ENCODE measurements at places on chromosomes 1 and 21.
A peak's percentile ranks its signal among the peaks of the same experiment; 100 is the strongest.

DNA sequence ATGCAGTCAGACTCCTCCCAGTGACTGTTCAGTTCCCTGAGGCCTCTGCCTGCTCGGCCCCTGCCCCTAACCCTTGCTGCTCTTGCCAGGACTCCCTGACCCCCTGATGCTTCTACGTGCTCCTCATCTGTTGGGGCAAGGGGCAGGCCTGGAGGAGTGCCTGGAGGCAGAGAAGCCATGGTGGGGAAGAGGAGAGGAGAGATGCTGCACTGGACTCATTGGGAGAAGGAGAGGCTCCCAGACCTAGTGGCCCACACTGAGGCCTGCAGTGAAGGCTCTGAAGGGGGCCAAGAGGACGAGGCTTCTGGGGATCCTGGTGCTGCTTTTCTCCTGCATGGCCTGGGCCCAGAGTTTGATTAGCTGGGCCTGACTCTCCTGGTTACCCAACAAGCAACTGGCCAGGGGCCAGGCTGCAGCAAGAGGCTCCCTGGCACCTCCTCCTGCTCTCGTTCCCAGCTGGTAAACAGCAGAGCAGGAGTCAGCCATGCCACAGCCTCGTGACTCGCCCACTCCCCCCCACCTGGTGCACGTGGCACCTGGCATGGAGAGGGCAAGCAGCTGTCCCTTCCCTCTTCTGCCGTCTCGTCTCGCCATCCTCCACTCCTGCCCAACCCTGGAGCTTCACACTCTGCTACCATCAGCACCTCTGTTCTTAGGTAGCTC lies 847 bp upstream of the RORC start:
- DNase-seq = no peak

DNA sequence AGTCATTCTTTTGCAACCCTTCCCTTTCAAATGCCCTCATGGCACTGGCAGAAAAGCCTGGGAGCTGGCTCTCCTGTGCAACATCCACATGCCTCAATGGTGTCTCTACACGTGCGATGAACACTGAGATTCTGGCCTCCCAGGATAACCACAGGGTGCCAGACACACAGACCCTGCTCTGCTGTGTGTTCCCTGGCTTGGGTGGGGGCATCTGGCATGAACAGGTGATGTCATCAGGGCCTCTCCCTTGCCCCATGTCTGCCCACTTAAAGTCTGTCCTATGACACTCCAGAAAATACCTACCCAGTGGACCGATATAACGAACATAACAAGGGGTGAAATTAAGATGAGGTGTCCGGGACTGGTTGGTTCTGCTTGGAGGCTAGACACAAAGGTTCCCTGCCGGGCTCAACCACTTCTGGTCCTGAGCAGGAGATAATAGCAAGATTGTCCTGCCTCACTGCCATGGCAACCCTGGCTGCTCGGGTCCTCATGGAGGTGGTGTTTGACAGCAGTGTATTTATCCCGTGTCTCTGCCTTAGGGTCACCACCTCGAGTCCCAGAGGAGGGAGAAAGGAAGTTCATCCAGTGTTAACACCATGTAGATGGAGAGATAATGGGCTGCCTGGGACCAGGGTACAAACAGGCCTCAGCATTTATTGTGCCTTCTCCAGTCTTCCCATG lies 19.3 kb downstream of the INSRR start:
- no peak for DNase-seq

DNA sequence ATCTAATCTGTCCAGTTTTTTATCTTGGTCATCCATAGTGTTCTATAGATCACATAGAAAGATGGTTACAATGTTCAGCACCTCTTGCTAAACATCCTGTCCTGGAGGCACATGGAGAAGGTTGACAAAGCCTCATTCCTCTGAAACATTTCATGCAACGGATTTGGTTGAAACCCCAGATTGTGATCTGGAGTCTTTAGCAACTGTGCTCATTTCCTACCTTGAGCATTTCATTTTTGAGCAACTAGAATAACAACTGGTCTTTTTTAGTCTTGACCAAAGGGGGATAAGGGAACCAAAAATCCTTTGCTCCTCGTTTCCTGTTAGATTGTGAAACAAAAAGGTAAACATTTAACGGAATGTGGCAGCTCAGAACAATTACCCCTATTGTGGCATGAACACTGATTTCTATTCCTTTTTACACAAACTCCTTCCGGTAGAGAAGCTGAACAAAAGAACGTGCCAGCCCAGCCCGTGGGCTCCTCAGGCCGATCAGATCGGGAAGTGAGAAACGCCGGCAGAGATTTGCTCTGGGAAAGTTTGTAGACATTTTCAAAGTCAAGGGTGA lies 94.7 kb upstream of the ERRFI1 start:
- DNase-seq = no peak

DNA sequence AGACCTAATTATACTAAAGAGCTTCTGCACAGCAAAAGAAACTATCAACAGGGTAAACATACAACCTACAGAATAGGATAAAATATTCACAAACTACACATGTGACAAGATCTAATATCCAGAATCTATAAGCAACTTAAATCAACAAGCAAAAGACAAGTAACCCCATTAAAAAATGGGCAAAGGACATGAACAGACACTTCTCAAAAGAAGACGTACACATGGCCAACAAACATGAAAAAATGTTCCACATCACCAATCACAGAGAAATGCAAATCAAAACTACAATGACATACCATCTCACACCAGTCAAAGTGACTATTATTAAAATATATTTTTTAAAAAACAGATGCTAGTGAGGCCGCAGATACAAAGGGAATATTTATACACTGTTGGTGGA lies 99.8 kb downstream of the FAF1 start:
- no peak for DNase-seq

DNA sequence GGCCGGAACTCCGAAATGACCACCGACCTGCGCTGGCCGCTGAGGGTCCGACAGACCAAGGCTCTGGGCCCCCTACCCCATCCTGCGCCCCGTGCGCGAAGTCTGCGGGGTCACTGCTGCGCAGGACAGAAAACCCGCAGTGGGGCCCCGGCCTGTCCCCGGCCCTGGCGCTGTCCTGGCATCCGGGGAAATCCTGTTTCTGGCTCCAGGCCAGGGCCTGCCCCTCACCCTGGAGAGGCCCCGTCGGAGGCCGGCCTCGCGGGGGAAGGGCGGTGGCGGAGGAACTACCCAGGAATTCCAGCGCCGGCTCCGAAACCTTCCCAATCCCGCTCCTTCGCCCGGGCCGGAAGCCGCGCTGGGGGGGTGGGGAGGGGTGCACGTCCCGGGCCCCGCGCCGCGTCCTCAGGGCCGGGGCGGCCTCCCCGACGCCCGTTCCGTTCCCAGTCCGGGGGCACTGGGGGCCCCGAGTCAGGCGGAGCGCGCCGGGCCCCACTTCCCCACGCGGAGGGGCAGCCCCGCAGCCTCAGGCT lies 77.0 kb downstream of the MORN1 start:
- DNase-seq = no peak

GRCh38 chr1:186616511-186616910 lies 63.7 kb downstream of the PTGS2 start:
- DNase-seq = no peak

DNA sequence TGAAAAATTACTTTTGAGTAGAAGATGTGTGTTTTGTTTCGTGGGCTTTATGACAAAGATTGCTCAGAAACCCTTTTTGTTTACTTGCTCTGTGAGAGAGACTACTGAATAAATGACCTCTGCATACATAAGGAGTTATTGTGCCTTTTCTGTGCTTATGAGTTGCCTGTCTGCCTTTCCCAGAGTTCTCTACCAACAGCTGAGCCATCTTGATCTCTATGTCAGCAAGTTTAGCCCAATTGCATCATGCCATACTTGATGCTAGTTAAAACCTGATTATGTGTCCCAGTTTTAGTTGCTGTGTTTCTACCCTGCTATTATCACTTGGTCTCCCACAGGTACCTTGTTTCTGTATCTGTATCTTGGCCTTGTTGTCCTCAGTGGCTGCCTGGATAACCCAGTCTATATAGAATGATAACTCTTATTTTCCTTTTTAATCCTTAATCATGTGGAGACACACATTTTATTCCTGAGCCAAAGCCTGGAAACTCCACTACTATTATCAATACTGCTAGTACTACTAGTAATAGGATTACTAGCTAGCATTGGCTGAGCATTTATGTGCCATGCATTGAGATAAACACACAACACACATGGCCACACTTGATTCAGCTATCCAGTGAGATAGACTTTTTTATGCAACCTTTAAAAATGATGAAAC lies 28.7 kb upstream of the GNG12 start:
- DNase-seq = no peak

GRCh38 chr1:64033667-64034220 lies 169.7 kb upstream of the UBE2U start:
- DNase-seq = no peak

DNA sequence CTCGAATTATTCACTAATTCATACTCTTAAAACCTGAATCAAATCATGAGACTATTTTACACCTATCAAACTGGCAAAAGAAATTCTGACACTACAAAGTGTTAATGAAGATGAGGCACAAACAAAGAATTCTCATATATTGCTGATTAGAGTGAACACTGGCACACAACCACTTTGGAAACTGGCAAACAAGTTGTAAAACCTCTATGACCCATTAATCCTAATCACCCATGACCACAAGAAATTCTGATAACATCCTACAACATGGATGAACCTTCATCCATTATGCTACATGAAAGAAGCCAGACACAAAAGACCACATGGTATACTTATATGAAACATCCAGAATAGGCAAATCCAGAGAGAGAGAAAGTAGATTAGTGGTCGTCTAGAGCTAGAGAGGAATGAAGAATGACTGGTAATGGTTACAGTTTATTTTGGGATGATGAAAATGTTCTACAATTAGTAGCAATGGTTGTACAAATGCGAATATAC lies 8.5 kb downstream of the GPBP1L1 start:
- DNase-seq = no peak

GRCh38 chr1:93552741-93553455 lies 105.0 kb downstream of the FNBP1L start:
- no peak for DNase-seq

DNA sequence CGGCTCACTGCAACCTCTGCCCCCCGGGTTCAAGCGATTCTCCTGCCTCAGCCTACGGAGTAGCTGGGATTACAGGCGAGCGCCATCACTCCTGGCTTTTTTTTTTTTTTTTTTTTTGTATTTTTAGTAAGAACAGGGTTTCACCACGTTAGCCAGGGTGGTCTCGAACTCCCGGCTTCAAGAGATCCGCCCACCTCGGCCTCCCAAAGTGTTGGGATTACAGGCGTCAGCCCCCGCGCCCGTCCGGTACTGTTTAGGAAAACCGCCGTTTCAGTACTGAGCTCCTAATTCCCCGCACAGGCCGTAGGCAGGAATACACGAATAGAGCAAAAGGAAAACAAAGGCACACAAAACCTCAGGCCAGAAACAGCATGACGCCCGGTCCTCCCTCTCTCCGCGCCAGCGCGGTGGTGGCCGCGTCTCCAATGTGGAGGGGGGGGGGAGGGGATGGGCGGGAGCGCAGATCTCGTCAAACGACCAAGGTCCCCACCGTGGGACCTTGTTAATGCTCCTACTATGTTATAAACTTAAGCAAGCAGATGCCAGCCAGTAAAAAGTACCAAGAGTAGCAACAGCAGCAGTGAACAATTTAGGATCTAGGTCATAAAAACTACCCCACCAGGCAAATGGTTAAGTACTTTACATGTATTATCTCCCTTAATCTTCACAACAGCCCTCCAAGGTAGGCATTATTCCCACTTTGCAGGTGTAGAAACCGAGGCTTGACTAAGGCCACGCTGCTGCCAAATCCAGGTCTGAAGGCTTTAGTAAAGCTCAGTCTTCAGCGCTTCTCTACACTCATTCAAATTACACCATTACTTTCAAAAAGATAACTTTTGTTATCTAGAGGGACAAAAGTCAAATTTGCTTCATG lies 648 bp upstream of the ADAR start:
- DNase-seq = peak; percentile 13

DNA sequence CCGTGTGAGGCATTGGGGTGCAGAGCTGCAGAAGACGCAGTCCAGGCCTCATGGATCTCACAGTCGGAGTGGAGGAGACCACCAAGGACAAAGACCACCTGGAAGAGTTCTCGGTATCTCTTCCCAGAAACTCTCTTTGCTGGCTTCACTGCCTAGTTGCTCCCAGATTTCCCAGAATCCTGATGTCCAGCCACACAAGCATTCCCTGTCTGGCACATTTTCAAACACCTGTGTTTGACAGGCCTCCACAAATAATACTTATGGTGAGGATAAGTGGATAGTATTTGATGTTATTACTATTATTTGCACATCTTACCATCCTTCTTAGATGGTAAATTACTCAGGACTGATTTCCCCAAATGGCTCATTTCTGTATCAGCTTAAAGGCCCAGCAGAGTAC lies 27.7 kb upstream of the KANK4 start:
- no peak for DNase-seq

DNA sequence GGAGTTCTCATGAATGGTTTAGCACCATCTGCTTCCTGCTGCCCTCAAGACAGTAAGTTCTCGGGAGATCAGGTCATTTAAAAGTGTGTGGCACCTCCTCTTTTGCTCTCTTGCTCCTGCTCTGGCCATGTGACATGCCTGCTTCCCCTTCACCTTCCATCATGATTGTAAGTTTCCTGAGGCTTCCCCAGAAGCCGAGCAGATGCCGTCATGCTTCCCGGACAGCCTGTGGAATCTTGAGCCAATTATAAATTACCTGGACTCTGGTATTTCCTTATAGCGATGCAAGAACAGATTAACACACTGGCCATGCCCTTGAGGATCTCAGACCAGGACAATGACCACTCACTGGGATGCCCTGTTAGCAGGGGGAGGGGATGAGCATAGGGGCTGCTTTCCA lies 212.3 kb downstream of the MATN1 start:
- DNase-seq = no peak

DNA sequence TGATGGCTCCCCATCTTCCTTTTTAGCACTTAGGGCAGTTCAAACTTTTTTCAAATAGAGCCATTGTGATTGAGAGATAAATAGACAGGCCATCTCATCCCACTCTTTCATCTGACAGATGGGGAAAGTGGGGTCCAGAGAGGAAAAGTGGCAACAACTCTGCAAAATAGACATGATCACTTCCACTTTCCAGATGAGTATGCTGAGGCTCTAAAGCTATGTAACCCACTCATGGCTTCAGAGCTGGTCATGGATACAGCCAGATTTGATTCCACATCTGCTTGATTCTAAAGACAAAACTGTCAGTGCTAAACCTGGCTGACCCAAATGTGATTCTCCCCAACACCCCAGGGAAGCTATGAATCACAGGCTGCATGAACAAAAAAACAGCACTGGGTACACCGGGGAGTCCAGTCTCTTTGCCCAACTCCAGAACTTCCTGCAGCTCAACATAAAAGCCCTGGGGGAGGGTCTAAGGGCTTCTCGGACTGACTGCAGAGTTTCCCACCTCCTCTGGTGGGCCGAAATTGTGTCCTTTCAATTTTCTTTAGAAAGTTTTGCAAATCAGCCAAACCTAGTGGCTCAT lies 59.3 kb downstream of the PLPP3 start:
- DNase-seq = no peak

GRCh38 chr1:234763367-234763766 lies 153.4 kb upstream of the IRF2BP2 start:
- DNase-seq = no peak

- no peak for DNase-seq
Observed at GRCh38 chr1:2108213-2108876, 58.1 kb downstream of the PRKCZ start.

Measured in CD4-positive, alpha-beta T cell treated with Interleukin-6 at 100 ng/mL for 8 hours (primary cell).